Hematopoietic multipotent progenitor cell treated with erythropoietin and hydrocortisone succinate and interleukin-3 and kit ligand, for 15 days (in vitro differentiated cells): ENCODE measurements at places on chromosomes 7 and 10.

GRCh38 chr10:70600512-70601395 lies 1.8 kb downstream of the PRF1 start:
- DNase-seq: no peak

GRCh38 chr7:13990319-13990983 lies 985 bp upstream of the ETV1 start:
- no peak for DNase-seq

DNA sequence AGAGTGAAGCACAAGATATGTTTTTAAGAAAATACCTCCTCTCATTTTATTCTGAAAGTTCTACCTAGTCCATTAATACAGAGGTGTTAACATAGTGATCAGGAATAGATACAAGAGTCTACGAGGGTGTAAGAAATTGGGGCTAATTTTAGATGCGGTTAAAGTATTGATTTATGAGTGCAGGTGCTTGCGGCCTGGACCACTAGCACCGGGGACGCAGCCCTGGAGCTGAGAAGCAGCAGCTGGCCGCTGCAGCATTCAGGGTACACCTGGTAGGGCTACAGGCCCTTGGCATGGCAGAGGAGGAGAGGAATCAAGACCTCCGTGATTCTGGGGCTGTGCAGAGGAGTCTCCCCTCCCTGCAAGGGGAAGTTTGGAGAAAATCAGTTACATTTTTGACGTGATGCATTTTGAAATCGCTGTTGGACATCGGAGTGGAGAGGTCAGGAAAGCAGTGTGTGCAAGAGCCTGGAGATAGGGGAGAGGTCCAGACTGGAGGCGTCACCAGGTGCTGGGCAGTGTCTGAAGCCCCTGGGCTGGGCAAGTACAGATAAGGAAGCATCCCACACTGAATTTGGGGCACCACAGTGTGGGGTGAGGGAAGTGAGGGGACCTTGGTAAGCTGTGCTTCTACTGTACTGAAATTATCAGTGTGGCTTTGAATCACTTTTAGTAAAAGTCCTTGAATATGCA lies 112.3 kb downstream of the VWC2 start:
- no peak for DNase-seq

DNA sequence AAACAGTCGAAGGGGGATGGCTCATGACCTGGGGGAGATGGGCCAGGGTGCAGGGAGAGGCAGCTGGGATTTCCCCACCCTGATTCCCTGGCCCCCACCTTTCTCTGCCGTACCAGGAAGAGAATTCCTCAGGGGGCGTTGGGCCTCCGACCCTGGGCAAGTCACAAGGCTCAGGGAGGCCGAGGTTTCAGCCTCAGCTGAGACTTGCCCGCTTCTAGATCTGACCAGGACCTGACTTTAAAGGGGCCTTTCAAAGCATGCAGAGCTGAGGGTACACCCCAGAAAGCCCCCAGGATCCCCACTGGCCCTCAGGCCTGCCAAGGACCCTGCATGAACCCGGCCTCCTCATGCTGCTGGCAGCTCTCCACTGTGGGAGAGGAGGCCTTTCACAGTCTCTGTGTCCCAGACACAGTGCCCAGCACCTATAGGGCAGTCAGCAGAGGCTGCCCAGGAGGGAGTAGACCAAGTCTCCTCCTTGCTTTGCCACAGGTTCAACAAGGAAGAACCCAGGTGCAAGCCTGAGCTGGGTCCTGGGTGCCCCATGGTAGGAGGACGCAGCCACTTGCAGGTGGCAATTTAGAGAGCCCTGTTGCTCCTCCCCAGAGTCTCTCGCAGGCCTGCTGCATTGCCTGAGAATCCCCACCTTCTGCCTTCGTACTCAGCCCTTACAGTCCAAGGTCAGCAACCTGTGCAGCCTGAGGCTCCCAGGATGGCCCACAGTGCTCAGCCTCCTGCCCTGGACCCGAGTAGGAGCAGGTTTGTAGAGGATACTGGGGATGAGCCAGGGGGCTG lies 89.3 kb downstream of the CHST15 start:
- DNase-seq: no peak

DNA sequence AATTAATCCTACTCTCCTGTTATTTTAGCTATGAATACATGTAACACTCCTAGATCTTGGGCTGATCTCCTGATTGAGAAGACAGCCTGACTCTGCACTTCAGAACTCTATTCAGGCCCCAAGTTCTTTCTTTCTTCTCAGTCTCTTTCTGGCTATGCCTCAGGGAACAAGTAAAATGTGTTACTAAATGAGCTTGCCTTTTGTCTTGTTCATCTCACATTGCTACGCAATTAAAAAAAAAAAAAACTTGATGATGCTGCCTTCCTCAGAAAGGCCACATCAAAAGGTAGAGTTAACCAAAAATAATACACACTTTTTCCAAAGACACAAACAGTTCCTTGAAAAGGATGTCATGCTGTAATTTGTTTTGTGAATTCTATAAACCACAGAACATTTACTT lies 258.1 kb downstream of the TWIST1 start:
- DNase-seq: no peak

DNA sequence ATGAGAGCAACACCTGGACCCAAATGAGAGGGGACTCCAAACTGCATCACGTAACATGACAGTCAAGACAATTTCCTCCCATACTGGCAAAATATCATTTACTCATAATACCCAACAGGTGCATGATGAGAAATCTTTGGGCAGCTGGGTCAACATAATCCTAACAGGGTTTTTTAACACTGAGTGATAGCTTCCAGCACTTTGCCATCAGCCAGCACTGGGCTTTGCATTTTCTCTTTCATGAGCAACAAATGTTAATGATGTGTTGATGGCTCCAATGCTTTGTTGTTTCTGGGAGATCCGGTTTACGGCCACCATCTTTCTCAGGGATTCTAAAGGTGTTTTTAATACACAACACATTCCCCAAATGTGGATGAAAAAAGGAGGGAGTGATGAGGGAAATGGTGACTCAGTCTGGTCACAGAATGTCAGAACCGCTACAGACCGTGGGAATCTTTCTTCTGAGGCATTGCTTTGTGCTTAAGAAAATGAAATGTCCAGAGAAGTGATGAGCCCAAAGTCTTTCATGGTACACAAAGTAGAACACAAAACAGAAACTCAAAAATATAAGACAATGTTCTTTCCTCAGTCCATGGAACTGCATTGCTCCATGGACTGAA lies 705.7 kb upstream of the IGFBP3 start:
- DNase-seq: no peak

DNA sequence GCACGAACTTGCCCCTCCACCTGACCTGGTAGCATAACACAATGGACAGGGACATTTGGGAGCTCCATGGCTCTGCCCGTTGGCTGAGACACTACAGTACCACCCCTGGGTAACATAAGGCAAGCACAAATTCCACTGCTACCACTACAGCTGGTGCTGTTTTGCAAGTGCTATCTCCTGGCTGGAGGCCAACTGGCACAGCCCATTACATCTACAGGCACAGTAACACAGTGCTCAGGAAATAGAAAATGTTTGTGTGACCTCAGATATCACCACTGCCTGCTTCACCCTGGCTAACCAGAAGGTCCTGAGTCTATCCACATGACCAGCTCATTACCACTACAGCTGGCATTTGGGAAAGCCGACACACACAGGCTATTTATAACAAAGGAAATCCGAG lies 631.1 kb upstream of the MBL2 start:
- DNase-seq: no peak

- DNase-seq: no peak
Measured at GRCh38 chr7:77877791-77878190, 79.2 kb downstream of the PHTF2 start.

- DNase-seq: no peak
Measured at GRCh38 chr7:118350260-118350659, 125.8 kb downstream of the ANKRD7 start.

GRCh38 chr7:13792208-13792607 lies 197.3 kb downstream of the ETV1 start:
- no peak for DNase-seq

GRCh38 chr7:23471106-23471859 lies 992 bp upstream of the IGF2BP3 start:
- no peak for DNase-seq

DNA sequence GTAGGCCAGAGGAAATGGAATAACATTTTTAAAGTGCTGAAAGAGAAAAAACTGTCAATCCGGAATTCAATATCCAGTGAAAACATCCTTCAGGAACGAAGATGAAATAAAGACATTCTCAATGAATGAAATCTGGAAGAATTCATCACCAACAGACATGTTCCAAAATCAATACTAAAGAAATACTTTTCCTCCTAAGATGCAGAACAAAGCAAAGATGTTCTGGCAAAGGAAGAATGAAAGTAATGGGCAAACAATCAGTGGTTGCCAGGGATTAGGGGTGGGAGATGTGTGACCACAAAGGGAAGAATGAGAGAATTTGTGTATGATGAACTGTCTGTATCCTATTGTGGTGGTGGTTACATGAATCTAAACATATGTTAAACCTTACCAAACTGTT lies 52.8 kb upstream of the EEPD1 start:
- DNase-seq: no peak

GRCh38 chr10:78936412-78937342 lies 132.1 kb upstream of the ZMIZ1 start:
- no peak for DNase-seq

DNA sequence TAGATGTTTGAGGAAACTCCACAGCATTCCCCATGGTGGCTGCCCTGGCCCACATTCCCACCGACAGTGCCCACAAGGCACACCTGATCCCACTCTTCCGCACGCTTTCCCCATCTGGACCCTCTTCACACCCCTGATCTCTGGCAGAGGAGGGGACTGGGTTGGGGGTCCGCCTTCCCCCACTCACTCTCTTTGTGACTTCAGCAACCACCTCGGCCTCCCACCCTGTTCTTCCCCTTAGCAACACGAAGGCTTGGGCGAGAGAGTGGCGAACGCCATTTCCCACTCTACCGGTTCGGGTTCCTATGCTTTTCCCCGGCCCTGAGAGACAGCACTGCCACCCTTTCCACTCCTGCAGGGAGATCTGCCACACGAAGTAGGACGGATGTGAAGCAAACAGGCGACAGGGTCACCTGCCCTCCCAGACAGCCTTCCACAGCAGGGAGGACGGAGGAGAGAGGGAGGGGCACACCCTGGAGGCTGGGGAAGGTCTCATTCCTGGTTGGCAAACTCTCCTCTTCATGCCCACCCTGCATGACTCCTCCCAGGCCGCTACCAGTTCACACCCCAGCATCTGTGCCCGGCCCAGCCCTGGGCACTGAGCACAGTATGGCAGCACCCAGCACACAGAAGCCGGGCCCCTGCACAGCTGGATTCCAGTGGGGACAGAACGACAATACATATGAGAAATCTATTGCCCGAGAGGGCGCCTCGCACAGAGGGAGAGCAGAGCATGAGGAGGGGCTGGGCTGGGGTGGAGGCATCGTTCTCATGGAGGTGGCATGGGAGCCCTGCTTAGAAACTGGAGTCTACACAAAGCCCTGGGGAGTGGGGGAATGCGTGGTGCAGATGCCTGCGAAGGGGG lies 93.5 kb downstream of the PAXIP1 start:
- no peak for DNase-seq

DNA sequence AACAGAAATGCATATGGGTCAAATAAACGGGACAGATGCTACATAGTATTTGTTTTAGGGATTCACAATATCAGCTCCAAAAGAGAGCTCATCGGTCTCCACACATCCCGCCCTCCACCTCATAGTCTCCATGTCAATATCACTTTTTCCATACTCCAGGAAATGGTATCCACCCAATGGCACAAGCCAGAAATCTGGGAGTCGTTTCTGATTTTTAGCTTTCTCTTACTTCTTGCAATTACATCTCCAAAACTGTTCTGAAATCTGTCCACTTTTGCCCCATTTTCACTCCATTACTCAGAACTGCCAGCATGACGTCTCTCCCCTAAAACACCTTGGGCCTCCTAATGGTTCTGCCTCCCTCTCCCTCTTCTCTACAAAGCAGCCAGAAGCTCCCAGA lies 47.4 kb upstream of the EZH2 start:
- no peak for DNase-seq

GRCh38 chr10:9301148-9301547 lies 1246.7 kb downstream of the GATA3 start:
- no peak for DNase-seq

DNA sequence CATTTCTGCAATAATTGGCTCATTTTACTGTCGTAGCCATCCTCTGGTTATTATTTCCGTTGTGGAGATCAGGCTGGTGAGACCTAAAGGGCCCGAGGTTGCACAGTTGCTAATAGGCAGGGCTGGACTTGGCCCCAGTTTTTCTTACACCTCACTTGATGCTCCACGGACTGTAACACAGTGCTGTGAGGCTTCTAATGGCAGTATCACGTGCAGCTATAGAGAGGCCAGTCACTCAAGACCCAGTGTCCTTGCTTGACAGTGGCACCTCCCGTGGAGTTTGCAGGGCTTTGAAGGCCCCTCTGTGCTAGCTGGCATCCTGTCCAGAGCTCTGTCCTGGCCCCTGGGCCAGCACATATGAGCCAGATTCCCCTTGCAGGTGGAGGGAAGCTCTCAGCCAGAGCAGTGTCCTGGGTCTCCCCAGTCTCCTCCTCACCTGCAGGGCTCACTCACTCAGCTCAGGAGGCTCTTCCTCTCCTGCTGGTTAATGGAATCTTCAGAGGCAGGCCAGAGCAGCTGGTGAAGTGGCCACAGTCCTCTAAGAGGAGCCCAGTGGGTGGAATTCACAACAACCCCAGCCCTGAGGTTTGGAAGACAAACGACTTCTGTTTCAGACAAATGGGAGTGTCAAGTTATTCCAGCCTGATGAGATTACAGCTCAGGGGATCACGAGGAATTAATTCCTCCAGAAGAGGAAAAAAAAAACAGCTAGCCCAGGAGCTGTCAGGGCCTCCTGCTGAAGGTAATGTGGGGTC lies 114.2 kb upstream of the FAM180A start:
- no peak for DNase-seq

DNA sequence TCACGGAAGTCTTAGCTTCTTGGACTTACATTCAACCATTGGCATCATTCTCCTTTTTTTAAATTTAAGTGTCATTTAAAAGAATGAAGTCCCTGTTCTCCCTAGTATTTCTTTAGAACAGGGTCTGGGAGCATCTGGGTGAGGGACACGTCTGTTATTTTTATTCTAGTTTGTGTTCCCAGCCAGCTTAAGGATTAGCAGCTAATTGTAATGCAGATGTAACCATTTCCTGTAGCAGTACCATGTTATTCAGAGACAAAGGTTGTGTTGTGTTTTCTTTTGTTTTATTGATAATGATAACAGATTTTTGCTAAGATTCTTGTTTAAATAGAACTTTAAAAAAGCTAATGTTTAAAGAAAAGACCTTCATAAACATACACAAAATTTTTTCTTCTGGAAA lies 34.3 kb downstream of the BMS1 start:
- no peak for DNase-seq

- no peak for DNase-seq
Measured at GRCh38 chr7:69951458-69951857, 353.2 kb downstream of the AUTS2 start.

DNA sequence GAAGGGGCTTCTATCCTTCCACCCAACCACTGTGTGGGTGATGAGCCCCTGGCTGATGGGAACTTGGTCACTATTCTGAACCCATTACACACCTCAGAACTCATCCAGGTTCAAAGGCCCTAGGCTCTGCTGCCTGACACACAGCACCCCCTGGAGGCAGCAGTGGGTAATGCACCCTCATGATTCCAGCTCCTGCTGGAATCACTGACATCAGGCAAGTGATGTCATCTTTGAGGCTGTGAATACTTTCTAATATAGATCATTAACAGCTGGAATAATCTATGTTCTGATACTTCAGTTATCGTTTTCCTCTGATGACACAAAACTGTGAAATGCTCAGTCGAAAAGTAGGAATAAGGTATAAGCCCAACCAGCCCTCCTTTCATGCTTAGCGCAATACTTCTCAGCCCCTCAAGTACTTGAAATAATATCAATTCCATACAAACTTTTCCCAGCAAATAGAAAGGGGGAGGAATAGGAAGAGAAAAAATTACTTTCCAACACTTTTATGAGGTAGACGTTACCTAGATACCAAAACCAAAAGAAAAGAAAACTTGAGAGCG lies 7.5 kb upstream of the RBP3 start:
- peak; percentile 67 for DNase-seq

GRCh38 chr7:84700563-84701370 lies 486.1 kb downstream of the SEMA3D start:
- DNase-seq: no peak
